ENCODE measurements at places on chromosomes 16 and 17.
A peak's percentile ranks its signal among the peaks of the same experiment; 100 is the strongest.

GRCh38 chr16:74079232-74079586 is 217.4 kb upstream of the PSMD7 start:
- no peak for DNase-seq

GRCh38 chr16:82935766-82936165 is 309.0 kb downstream of the CDH13 start:
- peak; percentile 37 for DNase-seq

- no peak for DNase-seq
Measured at GRCh38 chr17:65201331-65201730, 64.2 kb downstream of the RGS9 start.

DNA sequence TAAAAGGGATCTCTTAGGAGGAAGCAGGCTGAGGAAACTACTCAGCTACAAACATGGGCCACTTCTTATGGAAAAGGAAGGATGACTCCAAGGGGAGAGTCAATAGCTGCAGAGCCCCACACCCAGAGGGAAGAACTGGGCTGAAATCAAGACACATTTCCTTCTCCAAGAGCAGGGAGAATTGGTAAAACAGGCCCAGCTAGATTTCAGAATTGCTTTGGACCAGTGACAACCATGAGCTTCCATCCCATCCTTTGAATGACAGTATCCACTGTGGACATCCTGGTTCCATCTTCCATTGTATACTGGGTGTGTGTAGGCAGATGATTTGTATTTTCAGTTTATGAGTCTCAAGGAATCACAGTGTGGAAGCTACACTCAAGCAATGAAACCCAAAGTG is 267.5 kb downstream of the IRF8 start:
- no peak for DNase-seq

DNA sequence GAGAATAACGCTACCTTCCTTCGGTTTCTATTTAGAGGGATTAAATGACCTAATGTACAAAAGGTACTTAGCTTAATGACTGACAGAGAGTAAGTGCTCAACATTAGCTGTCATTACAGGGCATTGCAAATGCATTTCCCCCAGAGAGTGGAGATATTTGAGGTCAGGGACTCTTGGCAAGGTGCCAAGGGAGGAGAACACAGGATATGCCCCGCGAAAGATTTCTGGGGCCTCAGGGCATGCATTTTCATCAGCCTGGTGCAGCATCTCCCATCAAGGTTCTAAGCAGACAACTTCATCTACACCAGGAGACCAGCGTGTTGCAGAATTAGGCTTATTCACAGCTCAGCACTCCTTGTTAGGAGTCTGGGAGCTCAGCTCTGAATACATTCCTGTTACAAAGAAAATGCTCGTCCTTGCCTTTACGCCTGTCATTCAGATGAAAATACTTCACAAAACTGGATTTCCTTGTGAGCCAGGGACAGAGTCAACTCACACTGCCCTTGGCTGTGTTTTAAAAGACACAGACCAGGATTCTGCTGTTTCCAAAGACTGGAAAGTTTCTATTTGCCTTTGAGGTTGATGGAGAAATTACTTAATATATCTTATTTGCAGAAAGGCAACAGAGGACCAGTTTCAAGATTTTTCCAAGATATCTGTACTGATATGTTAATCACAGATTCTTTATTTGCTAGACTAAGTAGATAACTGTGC is 108.2 kb downstream of the VAT1L start:
- DNase-seq, result no peak

DNA sequence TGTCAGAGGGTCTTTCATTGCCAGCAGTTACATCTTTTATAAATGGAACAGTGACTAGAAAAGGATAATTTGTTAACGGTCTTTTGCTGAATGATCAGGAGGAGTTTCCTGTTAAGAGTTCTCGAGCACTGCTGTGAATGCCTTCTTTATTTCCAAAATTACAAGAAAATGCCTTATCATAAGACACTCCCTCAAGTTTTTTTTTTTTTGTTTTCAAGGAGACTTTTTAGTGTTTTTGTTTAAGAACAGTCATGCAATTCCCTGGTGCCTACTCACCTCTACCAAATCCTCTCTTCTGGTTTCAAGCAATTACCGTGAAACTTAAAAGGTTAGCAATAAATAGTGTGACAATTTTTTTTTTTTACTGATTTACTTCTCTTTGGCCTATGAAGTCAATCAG is 19.0 kb upstream of the VWA3A start:
- no peak for DNase-seq

DNA sequence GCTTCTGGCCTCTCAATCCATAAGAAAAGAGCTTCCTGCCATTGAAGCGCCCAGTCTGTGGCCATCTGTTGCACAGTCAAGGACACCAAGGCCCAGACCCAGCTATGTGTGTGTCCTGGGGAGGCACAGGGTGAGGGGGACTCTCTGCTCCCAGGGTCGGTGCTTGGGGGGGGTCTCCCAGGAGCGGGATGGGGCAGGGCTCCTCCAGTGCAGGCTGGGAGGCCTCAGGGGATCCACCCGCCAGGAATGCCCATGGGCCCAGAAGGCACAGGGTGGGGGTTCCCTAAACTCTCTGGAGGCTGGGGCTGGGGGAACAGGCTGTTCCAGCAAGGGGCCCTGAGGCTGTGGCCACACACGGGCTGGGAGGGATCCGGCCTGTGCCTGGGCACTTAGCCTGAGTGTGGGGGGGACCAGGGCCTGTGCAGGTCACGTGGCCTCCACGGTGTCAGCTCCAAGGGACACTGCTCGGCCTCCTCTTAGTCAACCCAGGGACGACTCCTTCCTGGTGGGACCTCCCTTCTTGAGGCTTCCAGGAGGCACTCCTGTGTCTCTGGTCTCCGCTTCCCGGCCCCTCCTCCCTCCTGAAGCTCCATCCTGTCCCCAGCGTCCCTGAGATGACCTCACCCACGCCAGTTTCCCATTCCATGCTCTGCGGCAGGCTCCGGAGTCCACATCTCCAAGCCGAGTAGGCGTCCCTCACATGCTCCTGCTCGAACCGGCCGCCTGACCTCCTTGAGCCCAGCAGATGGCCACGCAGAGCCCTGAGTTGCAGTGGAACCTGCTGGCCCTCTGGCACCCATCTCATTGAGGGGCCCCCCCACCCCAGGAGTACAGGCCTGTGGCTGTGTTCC is 23.1 kb upstream of the BAHCC1 start:
- no peak for DNase-seq

DNA sequence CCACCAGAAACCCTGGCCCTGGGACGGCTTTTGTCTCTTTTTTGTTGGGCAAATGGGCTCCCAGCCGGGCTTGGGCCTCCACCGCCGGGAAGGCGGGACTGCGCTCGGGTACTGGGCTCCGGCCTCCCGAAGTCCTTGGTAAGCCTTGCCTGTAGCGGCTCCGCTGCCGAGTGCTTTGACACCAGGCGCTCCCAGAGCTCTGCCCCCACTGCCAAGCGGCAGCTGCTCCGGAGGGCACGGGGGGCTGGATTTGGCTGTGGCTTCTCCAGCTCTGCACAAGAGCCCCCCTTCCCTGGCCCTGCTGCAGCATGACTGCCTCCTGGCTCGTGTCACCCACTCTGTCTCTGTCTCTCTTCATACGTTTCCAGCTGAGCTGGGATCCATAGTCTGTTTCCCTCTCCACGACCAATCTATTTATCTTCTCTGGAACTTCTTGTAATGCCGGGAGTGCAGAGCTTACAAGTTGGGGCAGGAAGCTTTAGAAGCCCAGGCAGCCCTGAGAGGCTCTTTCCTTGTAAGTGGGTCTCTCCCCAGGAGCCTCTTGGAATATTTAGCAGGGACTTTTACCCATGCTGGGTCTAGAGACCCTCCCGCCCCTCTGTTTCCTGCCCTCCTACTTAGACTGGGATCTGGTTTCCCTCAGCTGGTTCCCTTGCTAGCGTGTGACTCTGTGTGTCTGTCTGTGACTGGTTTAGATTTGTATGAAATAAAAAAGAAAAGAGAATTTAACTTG is 246.9 kb upstream of the GSE1 start:
- peak; percentile 81 for DNase-seq

- no peak for DNase-seq
Measured at GRCh38 chr17:8163978-8164814, 1.4 kb upstream of the VAMP2 start.

GRCh38 chr17:80443916-80444643 is 29.1 kb downstream of the ENDOV start:
- peak; percentile 92 for DNase-seq

DNA sequence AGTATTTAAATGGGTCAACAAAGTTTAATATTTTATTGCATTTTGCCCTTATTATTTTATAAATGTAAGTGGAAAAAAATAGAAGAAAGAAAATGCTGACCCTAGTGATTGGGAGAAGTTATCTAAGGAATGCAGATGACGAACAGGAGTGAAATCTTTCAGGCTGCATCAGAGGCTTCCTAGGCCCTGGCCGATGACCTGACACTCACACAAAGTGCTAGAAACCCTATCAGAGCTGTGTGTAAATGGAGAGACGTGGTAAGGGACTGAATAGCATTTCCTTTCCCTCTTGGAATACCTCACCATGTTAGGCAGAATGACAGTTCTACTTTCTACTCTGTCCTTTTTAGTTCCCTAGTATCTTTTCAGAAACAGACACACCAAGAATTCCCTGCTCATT is 44.9 kb upstream of the CNEP1R1 start:
- no peak for DNase-seq

- DNase-seq, result no peak
Measured at GRCh38 chr17:62121025-62121730, 56.1 kb upstream of the MED13 start.

GRCh38 chr17:34067011-34067410 is 188.1 kb upstream of the CCL2 start:
- no peak for DNase-seq

GRCh38 chr16:66605979-66606751 is 1.7 kb downstream of the CMTM3 start:
- peak; percentile 65 for DNase-seq

DNA sequence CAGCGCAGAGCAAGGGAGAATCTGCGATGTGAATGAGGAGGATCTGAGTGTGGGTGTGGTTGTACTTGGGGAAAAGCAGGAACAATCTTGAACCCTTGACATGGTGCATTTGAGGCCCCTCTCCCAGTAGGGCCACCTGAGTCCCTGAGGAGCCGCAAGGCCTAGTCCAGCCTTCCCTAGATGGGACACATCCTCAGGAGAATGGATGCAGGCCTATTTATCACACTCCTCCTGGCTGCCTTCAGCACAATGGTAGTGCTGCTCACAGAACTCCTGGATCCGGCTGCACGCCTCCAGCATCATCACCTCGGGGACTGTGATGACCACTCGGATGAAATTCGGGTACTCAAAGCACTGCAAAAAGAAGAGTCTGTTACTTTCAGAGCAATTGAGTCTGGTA is 9.0 kb downstream of the TAT start:
- no peak for DNase-seq

GRCh38 chr16:71449020-71449419 is 7.2 kb upstream of the TLE7 start:
- no peak for DNase-seq

DNA sequence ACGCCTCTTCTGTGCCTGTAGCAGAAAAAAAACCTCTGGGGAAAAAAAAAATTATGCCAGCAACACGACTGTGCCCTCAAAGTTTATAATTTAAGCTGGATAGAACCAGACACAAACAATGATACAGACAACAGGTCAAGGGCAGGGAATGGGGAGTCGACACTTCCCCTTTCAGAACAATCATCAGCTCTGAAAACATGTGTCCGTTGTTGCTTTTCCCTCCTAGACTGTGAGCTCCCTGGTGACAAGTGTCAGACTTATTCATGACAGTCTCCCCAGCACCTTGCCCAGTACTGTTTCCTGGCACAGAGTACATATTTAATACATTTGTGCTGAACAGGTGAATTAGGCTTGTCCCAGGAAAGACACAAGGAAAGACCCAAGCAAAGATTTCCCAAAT is 178.3 kb downstream of the SOX9 start:
- DNase-seq, result no peak

DNA sequence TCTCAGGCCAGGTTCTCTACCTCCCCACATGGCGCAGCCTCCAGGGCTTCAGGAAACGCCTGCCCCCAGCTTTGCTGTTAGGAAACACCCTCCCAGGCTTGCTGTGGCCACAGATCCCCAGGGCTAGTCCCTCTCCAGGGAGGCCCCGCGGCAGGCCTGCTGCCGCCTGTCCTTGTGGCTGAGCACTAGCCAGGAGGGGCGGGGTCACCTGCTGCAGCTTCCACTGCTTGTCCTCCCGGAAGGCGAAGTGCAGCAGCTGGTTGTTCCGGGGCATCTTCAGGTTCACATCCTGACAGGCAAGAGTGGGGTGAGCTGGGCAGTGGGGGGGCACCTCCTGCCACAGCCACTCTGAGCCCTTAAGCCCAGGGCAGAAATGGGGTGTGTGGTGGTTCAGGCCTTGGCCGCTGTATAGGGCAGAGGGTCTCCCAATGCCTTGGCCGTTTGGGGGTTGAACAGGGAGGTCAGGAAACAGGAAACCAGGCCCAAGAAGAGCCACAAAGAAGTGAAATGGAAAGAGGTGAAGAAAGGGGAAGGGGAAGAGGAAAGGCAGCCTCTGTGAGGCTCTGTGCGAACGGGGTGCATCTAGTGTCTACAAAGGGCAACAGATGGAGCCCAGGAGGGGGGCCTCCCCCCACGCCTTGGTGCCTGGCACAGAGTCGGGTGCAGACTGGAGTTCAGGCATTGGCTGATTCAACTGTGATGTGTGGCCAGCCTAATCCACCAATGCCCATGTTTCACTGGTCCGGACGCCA is 2.0 kb downstream of the ROGDI start:
- DNase-seq, result peak; percentile 83

DNA sequence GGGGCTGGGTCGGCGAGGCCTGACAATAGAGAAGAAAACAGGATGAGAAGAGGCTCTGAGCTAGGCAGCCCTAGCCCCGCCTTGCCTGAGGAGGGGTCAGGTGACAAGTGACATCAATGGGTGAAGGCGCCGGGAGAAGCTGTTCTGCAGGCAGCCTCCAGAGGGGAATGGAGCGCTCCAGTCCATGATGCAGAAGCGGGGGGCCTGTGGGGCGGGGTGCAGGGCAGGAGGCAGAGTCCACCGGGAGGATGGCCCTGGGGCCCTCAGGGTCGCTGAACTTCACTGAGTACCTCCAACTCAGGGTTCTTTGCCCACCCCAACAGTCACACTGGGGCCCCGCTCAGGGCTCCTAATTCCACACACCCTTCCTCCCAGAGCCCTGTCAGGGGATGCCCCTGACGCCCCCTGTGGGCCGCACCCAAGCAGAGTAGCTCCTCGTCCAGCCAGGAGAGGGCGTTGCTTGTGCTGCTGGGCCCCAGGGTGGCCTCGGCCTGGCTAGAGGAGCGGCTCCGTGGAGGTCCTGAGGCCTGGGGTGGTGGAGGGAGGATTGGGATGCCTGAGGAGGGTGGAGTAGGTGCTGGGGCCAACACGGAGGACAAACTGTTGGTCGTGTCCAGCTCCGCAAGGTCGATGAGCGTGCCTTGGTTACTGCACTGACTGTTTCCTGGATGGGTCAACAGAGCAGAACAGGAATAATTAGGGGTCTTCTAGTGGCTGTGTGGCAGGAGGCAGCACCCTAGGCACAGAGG is 20.8 kb downstream of the GGA3 start:
- DNase-seq, result peak; percentile 21

DNA sequence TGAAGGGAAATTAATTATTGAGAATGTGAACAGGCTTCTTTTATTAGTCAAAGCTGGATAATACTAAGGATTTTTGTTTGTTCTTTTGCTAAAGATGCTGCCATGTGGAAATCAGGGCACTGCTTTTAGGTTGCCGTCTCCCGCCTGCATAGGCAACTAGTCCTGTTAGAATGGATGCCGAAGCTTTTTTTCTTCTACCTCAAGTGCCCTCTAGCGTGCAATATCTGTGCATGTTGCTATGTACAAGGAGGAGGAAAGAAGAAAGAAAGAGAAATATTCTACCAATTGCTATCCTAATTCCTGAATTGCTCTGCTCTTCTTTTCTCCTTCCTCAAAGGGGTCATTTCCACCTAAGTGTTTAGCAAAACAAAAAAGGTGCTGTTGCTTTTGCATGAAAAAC is 5.2 kb upstream of the CDH8 start:
- peak; percentile 68 for DNase-seq

GRCh38 chr16:8905168-8905762 is 23.1 kb downstream of the LITAFD start:
- DNase-seq, result peak; percentile 57
